Mesothelial cell of epicardium (in vitro differentiated cells): ENCODE measurements at places on chromosomes 2 and 18.

DNA sequence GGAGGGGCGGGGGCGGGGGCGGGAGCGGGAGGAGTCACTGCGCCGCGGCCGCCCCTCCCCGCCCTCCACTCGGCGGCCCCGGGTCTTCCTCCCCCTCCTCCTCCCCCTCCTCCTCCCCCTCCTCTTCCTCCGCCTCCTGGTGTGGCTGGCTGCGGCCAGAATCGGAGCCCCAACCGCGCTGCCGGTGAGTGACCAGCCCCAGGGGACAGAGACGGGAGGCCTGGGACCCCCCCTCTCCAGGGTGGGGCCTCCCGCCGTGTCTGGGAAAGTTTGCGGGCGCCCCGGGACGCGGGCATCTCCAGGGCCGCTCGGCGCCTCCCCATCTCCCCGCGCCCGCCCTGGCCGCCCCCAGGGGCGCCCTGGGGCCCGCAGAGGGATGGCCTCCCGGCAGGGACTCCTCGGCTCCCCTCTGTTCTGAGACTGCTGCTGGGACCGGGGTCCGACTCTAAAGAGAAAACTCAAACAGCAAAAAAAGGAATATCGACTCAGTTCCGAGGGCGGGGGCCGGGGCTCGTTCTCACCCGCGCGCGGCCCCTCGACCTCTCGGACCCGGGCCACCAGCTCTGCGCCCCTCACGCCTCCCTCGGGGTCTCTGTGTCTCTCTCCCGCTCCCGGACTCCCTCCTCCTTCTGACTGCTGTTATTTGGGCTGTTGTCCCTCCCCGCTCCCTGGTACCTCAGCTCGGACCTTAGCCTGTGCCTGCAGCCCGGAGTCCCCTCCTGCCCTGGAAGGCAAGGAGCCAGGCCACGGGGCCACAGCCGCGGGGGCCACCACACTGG, at the start of gene STON1:
Gene STON1, plus strand, starts transcription at position 122 of the 779 bp plus-strand sequence. CDS start 50,480 bp downstream, outside the sequence.
- peak; percentile 42 for DNase-seq

DNA sequence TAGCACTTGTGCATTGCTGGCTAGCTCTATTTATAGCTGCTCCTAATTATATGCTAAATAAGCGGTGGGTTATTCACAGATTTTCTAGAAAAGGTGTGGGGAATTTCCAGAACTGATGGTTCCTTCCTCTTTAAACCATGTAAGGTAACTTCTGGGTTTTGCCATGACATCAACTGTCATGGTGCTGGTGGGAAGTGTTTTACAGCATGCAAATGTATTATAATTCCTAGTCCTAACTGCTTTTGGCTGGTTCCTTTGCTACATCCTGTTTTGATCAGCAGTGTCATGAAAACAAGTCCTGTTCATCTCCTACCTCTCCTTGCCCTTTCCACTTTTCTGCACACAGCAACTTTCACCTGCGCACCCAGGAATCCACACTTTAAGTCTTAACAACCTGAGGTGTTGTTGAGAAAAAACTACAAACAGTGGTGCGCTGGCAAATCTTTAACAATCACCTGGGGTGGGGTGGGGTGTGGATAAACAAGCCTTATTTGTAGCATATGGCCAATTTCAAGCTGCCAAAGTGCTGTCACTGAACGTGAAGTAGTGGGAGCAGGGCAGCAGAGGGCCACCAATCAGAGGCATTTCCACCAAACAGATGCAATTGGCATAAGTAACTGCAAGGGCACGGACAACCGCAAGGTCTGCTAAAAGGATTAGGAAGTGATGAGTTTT, 33.4 kb upstream of the SKOR2 start:
- DNase-seq = no peak

DNA sequence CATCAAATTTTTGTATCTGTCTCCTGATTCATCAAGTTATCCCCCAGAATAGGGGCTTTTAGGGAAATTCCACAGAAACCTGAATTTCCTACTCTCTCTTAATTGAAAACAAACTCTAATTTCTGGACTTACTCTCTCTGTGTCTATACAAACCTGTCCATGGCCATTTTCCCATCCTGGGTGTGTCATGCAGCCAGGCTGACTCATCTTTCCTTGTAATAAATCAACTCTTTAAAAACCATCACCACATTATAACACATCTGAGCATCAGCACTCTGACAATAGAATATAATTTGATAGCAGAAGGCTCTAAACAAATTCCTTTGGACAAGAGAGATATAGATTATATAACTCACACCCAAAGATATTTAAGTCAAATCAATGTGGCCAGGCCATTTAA, 610.2 kb downstream of the DCC start:
- no peak for DNase-seq

DNA sequence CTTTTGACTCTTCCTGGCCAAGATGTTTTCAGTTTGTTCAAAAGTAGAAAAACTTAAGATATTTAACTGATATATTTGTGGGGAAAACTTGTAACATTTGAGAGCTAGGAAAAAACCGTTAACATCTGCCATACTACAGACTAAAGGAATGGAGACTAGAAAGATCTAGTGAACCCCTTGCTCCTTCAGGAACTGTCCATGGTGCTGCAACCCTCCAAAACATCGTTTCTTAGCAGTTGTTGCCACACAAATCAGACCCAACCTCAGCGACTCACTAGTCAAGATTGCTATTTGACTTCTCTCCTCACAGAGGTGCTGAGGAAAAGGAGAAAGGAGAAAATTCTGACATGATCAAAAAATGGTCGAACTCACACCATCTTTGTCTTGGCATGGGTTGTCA, 393.8 kb upstream of the LYPD1 start:
- DNase-seq = peak; percentile 57

DNA sequence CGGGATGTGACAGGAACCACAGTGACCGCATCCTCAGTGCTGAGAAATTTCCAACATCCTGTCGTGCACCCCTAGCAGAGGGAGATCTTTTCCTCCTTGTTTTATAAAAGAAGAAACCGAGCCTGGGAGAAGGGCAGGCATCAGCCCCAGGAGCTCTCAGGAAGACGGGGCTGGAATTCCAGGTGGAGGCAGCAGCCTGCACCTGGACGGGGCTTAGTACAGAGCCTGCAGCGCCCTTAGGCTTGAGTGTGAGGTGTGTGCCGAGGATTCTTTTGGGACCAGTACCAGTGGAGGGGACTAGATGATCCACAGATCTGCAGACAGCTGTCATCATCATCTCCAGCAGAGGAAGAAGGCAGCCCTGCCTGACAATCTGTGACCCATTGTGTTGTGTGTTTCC, 148.8 kb downstream of the GBX2 start:
- DNase-seq = no peak

- DNase-seq = no peak
Observed at GRCh38 chr2:70561893-70562292, 8.3 kb upstream of the TGFA start.

DNA sequence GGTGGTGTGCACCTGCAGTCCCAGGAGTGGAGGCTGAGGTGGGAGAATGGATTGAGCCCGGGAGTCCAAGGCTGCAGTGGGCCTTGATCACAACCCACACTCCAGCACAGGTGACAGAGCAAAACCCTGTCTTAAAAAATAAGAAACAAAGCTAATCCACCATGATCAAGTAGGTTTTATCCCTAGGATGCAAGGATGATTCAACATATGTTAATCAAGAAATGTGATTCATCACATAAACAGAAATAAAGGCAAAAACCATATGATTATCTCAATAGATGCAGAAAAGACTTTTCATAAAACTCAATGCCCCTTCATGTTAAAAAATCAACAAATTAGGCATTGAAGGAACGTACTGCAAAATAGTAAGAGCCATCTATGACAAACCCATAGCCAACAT, 58.1 kb downstream of the CCBE1 start:
- DNase-seq = no peak

GRCh38 chr18:49075681-49076080, 124.9 kb upstream of the SMAD7 start:
- no peak for DNase-seq

- no peak for DNase-seq
Observed at GRCh38 chr18:75546964-75547363, 119.5 kb upstream of the SMIM21 start.

DNA sequence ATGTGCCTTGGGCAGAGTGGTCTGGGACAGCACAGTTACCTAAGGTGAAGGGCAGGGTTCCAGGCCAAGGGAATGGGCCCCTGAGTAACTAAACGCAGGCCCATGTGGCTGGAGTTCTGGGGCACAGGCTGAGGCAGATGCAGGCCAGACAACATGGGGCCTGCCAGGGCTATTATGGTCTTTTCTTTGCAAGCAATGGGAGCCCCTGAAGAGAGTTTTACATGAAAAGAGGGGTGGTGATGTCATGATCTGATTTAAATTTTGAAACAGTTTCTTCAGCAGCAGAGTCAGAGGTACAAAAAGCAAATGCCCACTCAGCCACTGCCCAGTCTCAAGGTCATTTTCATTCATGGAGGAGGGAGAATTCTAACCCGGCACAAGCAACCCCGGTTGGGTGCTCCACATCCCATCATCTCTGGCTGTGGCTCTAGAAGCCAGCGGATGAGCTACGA, 5.6 kb downstream of the CHST10 start:
- DNase-seq = no peak

DNA sequence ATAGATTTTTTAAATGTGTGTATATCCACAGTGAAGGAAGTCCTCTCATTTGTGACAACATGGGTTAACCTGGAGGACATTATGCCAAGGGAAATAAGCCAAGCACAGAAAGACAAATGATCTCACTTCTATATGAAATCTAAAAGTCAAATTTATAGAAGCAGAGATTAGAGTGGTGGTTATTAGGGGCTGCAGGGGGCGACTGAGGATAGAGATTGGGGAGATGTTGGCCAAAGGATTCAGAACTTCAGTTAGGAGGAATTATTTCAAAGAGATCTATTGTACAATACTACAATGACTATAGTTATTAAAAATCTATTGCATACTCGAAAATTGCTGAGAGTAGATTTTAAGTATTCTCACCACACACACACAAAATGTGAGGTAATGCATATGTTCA, 252.4 kb upstream of the SLC39A10 start:
- DNase-seq = no peak

DNA sequence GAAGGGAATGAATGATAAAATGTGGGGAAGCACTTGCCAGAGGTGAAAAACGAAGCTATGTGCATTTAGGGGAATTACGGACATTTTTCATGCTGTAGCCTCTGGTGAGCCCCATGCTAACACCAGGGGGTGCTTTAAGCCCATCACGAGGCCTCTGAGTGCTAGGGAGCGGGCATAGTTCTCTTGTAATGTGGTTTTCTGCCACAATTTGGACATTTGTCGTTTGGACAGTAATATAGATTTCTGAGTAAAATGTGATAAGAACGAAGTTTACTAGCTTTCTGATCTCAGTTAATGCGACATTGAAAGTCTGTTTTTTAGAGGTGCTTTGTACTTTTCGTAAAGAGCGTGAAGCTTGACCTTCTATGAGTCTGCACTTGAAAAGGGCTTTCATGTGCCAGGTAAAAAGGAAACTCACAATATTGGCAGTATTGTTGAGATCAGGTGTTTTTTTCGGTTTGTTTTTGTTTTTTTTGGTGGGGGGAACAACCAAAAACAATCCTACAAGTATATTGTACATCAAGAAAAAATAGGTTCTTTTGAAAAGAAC, 50.6 kb downstream of the TRAF3IP1 start:
- DNase-seq = no peak

DNA sequence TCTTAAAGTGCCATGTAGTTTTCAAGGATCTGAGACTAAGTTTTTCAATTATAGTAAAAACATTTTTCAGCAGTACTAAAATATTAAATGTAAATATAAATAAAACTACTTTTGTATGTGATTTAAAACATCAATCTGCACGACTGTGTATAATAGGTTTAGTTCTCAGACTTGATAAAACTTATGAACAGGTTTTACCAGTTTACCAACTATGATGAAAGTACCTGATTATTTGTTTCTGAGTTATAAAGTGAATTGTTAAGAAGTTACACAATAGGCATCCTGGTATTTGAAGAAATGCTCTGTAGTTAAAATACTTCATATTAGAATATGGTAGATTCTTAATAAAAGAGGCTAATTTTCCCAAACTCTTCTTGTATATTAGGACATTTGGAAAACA, 14.8 kb downstream of the RELCH start:
- no peak for DNase-seq
